Daoy (cell line): ENCODE measurements at places on chromosomes 12 and 14. TPM values are rescaled to one million over a fixed set of nuclear protein-coding genes. Genes with fewer than 3 reads are reported as not detected.
A peak's percentile ranks its signal among the peaks of the same experiment; 100 is the strongest.

RTL1 gene
- total RNA-seq = not detected in 2 replicates

OAS1 gene
- total RNA-seq = 5.1 and 6.1 TPM in 2 replicates

DNA sequence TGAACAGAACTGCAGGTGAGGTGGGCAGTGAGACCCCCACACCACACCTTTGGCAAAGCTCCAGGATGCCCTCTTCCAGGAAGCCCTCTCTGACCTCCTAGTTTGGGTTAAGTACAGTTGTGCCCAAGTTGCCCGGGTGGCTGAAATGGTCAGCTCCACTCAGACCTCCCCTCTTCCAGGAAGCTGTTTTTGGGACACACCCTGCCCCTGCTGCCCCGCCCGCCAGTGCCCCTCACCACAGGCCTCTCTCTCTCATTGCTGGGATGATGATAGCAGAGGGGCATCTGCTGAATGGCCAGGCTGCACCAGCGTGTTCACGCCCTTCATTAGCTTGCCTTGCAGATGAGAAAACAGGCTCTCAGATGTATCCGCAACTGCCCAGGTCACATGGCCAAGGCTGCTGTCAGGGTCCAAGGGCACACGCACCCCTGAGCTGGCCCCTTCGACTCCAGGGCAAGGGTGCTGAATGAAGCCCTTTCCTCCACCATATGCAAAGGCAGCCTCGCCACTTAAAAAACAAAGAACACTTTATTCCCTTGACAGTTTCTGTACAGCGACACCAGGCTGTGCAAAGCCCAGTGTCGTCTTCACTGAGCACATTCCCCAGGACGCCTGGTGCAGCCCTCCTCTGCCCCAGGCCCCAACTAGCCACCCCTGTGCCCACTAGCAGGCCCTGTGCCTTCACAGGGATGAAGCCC is 15.5 kb downstream of the SLC25A29 start:
- DNase-seq = no peak

GRCh38 chr14:22304326-22304725 is 284.7 kb downstream of the DAD1 start:
- DNase-seq = no peak

DNA sequence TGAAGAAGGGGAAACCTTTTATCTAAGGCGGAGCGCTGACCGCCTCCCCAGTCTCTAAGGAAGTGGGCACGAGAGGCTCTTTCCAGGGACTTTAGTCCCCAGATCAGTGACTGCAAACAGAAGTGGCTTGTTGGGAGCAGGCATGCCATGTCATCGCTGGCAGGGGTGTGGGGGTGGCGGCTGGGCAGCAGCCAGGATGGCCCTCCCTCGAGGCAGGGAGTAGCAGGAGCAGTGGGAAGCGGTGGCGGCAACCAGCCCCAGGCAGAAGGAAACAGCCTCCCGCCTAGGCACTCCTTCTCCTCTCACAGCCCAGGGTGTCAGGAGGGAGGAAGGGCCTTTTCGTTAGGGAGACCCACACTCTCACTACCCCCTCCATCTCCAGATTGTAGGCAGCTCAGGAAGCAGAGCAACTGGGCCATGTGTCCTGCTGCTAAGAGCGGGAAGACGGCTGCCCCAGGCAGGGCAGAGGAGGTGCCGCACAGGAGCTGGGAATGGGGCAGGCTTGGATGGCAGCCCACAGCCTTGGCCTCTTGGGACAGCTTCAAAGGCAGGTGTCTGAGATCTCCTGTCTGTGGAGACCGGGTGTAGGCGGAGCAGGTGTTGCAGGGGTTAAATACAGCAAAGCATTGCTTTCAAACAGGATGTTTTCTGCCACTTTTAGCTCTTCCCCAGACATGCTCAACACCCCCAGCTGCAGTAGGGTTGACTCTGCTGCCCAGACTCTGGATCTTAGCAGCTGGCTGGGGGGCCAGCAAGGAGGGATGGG is 21.8 kb downstream of the VDR start:
- peak; percentile 51 for DNase-seq

DNA sequence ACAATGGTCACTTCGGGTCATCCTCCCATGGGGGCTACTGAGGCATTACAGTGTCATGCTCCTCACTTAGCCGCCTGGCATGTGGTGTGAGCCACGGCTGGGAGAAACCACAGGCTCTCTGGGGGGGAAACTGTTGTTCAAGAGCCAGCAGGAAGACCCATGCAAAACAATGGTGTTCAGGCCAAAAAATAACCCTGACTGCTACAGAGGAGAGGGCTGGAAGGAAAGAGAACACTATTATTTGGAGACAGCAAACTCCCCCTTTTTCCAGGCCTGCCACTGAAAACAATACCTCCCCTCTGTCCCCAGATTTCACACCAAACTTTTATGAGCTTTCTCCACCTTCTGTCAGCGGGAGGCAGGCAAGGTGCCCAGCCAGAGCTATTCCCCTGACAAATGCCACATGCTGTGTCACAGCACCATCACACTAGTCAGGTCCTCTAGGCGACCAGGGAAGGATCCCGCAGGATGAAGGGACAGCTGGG is 83.7 kb downstream of the CHGA start:
- peak; percentile 77 for DNase-seq

GRCh38 chr12:7797698-7798398 is 8.6 kb downstream of the NANOG start:
- DNase-seq = peak; percentile 79

DNA sequence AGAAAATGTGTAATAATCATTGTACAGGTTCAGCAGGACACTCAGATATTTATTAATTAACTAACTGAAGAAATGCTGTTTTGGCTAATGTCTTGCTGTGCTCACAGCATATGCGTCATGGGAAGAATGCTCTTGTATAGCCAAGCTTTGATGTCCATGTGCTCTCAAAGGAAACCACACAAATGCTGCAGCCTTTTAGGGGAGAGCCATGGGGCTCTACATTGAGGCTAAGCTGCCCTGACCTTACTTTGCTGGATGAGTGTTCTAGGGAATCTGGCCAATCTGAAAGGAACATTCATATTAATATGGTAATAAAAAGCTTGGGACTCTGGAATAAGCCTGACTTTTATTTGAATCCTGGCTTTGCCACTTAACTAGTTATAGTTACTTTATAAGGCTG is 9.5 kb upstream of the CRADD start:
- DNase-seq = no peak

GRCh38 chr14:24809135-24809534 is 175.1 kb upstream of the GZMB start:
- no peak for DNase-seq

DNA sequence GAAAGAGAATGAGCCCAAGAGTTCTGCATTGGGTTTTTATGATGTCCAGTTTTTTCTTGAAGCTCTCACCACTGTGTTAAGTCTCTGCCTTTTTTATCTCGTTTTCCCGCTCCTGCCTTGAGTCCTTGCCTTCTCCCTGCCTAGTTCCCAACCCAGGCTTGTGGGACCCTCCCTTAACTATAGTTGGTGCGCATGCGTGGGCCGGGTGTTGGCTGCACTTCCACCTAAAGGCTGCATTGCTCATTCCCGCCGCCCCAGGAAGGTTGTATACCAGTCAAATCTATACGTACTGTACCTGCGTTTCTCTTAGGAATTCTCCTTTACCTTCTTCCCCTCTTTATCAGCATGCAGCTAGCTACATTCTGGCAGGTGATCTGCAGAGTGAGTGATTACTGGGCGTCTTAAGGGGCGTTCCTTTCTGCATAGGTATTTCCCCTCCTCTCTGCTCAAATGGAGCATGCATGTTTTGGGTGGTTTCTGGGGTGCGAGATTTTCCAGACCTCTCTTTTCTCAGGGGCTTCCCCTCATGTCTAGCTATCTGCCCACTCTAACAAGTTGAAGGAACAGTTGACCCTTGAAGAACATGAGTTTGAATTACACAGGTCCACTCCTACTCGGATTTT is 6.6 kb upstream of the REP15 start:
- no peak for DNase-seq
